Chondrocyte (in vitro differentiated cells): ENCODE measurements at places on chromosomes 11 and 22.
A peak's percentile ranks its signal among the peaks of the same experiment; 100 is the strongest.

DNA sequence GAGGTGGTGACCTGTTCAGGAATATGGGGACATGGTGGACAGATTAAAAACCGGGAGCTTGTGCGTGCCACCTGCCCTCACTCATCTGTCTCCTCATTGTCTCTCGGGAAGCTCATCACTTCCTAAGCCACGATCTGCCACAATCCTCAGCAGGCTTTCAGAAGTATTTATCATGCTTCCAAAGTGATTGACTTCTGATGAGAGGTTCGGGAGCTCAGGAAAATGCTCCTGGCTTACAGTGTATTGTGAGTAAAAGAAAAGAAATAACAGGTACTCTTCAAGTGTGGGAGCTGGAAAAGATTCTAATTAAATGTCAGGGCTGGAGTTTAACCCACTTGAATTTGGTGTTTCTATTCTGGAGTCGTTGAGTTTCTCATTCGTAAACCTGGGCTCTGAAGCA lies 91.9 kb upstream of the DRD2 start:
- no peak for DNase-seq
- H3K27ac ChIP-seq, result no peak overlapping the region
- H3K36me3 ChIP-seq, result no peaks in the 10 kb centered on the region
- H3K27me3 ChIP-seq, result peaks cover 34% of the 10 kb centered on the region
- no peak overlapping the region for H3K4me3 ChIP-seq
- peaks cover 8% of the 10 kb centered on the region for H3K4me1 ChIP-seq

DNA sequence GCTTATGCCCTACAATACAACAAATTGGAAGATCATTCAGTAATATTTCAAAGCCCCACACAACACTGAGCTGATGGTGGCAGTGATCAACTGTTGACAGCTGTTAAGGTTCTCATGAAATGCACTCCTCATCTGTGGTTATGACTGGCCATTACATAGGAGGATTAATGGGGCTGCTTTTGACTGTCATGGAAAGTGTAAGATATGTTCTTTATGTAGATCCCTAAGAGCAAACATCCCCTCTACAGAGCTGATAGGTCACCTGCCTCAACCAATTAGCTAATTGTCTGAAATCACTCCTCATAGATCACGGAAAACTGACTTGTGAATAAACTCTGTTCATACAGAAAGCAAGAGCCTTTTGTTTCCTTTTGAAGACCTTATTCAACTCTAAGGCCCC lies 78.1 kb downstream of the GAB2 start:
- H3K4me1 ChIP-seq, result peaks cover 6% of the 10 kb centered on the region
- DNase-seq, result no peak
- H3K27me3 ChIP-seq, result no peaks in the 10 kb centered on the region
- H3K36me3 ChIP-seq, result peaks cover 5% of the 10 kb centered on the region
- H3K27ac ChIP-seq, result no peak overlapping the region

DNA sequence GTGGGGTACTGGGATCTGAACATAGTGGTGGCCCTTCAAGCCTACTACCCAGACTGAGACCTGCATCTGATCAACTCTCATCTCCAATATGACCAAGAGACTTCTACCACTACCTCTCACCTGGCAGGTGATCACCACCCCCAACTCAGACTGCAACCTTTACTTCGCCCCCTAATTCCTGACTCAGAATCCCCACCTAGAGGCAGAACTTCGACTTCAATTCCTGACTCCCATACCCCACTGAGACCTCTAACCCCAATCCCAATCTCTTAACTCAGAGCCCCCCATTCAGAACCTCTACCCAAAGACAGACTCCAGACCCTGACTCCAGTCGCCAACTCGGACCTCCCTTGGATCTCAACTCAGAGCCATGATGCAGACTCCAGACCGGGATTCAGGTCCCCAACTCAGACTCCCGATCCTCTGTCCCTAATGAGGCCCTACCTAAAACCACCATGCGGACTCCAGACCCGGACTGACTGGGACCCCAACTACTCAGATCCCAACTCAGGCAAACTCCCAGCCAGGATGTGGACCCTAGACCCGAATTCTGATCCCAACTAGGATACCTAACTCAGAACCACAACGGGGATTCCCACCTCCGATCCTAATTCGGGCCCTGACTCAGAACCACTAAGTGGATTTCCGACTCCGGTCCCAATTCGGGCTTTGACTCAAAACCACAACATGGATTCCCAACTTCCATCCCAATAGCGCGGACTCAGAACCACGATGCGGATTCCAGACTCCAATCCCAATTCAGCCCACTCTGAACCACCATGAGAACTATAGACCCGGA lies 1.2 kb downstream of the KCNQ1OT1 start:
- DNase-seq, result peak; percentile 28
- H3K4me3 ChIP-seq, result peak overlapping the region; percentile 87
- H3K36me3 ChIP-seq, result no peaks in the 10 kb centered on the region
- peaks cover 57% of the 10 kb centered on the region for H3K4me1 ChIP-seq
- H3K27me3 ChIP-seq, result no peaks in the 10 kb centered on the region

DNA sequence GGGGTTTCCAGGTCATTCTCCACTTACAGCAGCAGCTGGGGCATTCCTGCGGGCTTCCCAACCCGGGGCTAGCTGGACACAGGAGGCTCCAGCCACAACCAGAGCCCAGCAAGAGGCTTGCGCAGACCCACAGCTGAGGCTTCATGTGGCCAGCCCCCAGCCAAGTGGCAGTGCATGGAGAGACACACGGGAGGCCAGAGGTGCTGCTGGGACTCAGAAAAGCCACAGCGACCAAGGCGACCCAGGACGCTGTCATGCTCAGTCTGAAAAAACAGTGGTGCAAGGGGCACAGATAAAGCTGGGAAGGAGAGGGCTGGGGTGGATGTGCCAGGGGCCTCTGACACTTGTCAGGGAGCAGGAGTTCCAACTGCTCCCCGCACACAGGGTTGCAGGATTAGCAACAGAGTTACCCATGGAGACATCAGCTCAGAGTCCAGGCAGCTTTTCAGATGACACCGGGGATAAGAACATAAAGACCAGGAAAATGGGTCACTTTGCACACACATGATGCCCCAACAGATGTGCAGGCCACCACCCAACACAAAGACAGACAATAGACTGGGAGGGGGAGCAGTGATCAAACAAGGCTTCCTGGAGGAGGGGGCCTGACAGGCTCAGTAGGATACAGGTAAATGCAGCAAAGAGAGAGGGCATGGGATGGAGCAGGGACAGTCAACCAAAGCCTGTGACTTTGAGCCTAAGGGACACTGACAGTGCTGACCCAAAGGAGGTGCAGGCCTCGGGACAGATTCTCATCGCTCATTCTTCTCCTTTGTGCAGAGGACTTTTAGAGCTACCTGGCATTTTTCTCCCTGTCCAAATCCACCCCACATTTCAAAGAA lies 6.9 kb upstream of the NEAT1 start:
- H3K27ac ChIP-seq, result peak overlapping the region; percentile 100
- no peaks in the 10 kb centered on the region for H3K36me3 ChIP-seq
- peaks cover 54% of the 10 kb centered on the region for H3K4me1 ChIP-seq
- no peaks in the 10 kb centered on the region for H3K27me3 ChIP-seq

DNA sequence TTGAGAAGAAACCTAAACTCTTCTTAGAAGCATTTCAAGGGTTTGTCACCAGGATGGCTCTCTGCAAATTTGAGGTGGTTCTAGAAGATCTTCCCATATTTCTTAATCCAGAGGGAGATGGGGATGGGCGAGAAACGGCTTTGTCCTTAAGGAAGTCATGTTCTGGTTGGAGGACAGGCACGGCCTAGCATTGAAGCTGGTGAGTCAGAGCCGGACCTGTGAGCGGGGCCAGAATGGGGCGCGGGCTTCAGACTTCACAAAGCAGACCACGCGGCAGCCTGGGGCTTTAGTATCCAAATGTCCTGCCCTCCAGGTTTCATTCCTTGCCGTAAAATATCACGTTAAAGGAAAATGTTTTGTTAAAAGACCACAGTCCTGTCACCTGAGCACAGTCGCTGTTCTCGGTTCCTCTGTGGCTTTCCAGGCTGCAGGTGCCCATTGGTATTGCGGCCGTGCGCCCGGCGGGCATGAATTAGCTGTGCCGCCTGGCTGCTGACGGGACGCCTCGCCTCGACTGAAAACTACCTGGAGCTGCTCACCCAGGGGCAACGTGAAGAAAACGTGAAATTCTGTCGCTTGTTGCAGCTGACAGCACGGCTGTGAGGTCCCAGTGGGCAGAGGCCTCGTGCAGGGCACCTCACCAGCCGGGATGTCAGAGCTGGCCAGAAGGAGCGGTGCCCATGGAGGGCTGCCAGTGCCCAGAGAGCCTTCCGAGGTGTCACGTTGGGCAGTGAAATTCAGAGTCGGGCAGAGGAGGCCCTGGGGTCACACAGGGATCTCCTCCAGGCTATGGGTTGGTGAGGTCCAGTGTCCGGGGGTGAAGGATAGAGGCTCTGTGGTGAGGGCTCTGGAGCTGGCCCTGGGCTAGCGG lies 59.0 kb downstream of the LRP5 start:
- peaks cover 78% of the 10 kb centered on the region for H3K4me1 ChIP-seq
- peaks cover 21% of the 10 kb centered on the region for H3K36me3 ChIP-seq
- DNase-seq, result no peak
- peak overlapping the region; percentile 95 for H3K27ac ChIP-seq

GRCh38 chr11:68020575-68020974 lies 9.9 kb upstream of the NDUFS8 start:
- no peak overlapping the region for H3K4me3 ChIP-seq
- H3K27me3 ChIP-seq, result no peaks in the 10 kb centered on the region
- peaks cover 7% of the 10 kb centered on the region for H3K36me3 ChIP-seq

DNA sequence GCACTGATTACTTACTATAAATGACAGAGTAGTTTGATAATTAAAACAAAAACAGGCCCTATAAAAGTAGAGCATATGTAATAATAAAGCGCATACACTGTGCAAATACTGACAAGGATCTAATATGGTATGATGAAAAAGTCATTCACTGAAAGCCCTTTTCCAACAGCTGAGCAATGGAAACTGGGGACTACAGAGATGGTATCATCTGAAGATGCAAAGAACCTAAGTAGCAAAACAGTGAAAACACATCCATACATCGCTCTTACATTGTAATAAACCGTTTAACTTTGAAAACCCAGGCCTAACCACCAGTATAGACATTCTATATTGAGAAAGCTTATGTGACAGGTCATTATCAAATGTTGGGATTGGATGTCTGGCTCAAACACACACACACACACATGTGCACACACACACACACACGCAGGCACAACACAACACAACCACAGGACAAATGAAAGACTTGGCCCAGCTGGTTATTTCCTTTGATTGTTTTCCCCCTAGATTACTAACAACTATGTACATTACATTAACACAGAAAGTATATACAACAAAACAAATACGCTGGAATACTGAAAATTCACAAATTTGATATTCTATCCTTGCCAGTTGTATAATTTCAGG lies 119.5 kb downstream of the APOL5 start:
- peak overlapping the region; percentile 92 for H3K27ac ChIP-seq
- peaks cover 70% of the 10 kb centered on the region for H3K4me1 ChIP-seq
- no peaks in the 10 kb centered on the region for H3K27me3 ChIP-seq
- DNase-seq, result no peak
- H3K4me3 ChIP-seq, result peak overlapping the region; percentile 27

DNA sequence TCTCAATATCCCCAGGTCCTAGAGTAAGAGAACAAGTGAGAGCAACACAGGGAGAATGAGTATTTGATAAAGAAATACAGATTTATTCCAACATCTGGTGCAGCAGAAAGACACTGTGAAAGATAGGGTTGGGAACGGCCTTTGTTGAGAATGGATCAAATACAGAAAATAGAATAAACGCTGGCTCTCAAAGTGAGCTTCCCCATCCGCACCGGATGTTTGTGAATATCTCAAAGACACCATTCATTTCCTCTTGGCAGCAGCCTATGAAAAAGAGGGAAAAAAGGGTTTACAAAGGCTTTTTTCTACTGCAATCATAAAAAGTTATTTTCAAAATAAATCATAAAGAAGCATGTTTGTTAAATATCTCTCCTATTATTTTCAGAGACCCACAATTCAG lies 279.3 kb downstream of the CASP12 start:
- H3K36me3 ChIP-seq, result no peaks in the 10 kb centered on the region
- H3K4me1 ChIP-seq, result peaks cover 6% of the 10 kb centered on the region
- no peak for DNase-seq
- H3K4me3 ChIP-seq, result no peak overlapping the region
- no peaks in the 10 kb centered on the region for H3K27me3 ChIP-seq

- H3K27ac ChIP-seq, result no peak overlapping the region
- H3K36me3 ChIP-seq, result peaks cover 1% of the 10 kb centered on the region
- peaks cover 6% of the 10 kb centered on the region for H3K4me1 ChIP-seq
- DNase-seq, result no peak
- no peaks in the 10 kb centered on the region for H3K27me3 ChIP-seq
- H3K4me3 ChIP-seq, result no peak overlapping the region
These were observed 309.9 kb downstream of the GUCY1A2 start for GRCh38 chr11:106708348-106708747.

GRCh38 chr22:49688516-49689254 lies 139.0 kb downstream of the BRD1 start:
- no peaks in the 10 kb centered on the region for H3K36me3 ChIP-seq
- no peaks in the 10 kb centered on the region for H3K4me1 ChIP-seq
- H3K27ac ChIP-seq, result no peak overlapping the region

GRCh38 chr22:20992056-20992442 lies 9.9 kb downstream of the THAP7 start:
- no peaks in the 10 kb centered on the region for H3K27me3 ChIP-seq
- no peaks in the 10 kb centered on the region for H3K4me1 ChIP-seq
- H3K27ac ChIP-seq, result no peak overlapping the region
- no peak for DNase-seq

GRCh38 chr22:46145896-46146295 lies 4.4 kb upstream of the PPARA start:
- no peaks in the 10 kb centered on the region for H3K36me3 ChIP-seq
- H3K27me3 ChIP-seq, result no peaks in the 10 kb centered on the region
- DNase-seq, result no peak
- H3K4me3 ChIP-seq, result no peak overlapping the region
- no peak overlapping the region for H3K27ac ChIP-seq
- peaks cover 6% of the 10 kb centered on the region for H3K4me1 ChIP-seq

DNA sequence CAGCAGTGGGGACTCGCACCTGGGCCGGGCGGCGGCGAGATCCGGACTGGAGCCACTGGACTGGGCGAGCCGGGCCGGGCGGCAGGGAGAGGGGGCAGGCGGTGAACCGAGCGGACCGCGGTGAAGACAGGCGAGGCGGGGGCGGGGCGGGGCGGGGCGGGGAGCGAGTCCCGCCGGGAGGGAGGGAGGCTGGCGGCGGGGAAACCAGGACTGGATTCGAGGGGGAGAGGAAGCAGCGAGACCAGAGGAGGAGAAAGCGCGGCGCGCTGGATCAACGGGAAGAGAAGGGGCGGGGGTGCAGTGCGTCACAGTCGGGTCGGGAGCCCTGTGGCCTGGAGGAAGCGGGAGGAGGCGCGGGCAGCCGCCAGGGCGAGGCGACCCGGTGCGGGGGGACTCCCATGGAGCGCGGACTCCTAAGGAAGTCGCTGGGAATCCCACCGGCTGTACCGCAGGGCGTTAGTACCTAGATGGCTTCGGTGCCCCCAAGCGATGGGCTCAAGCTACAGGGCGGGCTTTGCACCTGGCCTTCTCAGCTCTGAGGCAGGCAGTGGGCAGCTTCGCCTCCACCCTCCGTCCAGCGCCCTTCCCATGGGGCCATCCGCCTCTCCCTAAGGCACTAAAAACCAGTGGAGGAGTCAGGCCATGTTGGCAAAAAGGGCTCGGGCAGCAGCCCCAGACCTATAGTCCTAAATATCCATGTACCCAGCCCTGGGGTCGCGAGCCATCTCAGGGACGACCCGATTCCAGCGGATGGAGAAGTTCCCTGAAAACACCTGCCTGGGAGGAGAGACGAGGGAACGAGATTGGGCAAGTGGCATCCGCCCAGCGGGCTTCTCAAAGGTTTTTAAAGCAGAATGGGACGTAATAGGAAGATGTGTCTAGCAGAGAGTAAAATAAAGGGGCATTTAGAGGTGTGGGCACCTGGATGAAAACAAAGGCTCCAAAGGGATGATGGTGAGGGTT lies at the start of gene TMEM121B:
TMEM121B (minus strand) TSS at position 128 of the 963 bp plus-strand sequence. CDS start 233 bp downstream, outside the sequence.
- no peak within 1 kb of the TSS for H3K27ac ChIP-seq
- no peaks in the 10 kb centered on the region for H3K36me3 ChIP-seq
- no peak for DNase-seq
- H3K4me1 ChIP-seq, result peaks cover 4% of the 10 kb centered on the region
- H3K27me3 ChIP-seq, result peaks cover 5% of the 10 kb centered on the region
